ENCODE measurements at places on chromosomes 6 and 20.

- no peak for DNase-seq
Observed at GRCh38 chr20:37442547-37442946, 78.5 kb upstream of the NNAT start.

GRCh38 chr6:125789576-125790357 is 993 bp upstream of the NCOA7 start:
- peak; percentile 11 for DNase-seq

- no peak for DNase-seq
Observed at GRCh38 chr6:1767481-1768246, 157.9 kb downstream of the FOXC1 start.

- DNase-seq = no peak
Observed at GRCh38 chr20:13671916-13672378, 33.2 kb upstream of the TASP1 start.

- DNase-seq = no peak
Observed at GRCh38 chr20:10492844-10493243, 57.7 kb downstream of the SLX4IP start.

DNA sequence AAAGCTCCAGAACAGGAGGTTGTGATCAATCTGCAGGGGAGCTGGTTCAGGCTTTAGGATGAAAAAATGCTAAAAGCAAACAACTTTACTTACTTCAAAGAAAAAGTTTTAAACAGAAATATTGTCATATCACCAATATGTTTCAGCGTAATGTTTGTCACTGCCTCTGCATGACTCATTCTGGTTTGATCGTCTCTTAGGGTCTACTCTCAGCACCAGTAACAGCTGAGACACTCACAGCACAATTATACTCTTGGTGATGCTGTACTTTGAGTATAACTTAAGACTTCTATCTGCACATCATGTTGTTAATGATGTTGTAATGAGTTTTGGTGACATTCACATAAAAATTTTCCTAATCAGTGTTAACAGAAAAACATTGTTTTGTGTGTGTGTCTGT is 665.4 kb downstream of the EPM2A start:
- DNase-seq = no peak

DNA sequence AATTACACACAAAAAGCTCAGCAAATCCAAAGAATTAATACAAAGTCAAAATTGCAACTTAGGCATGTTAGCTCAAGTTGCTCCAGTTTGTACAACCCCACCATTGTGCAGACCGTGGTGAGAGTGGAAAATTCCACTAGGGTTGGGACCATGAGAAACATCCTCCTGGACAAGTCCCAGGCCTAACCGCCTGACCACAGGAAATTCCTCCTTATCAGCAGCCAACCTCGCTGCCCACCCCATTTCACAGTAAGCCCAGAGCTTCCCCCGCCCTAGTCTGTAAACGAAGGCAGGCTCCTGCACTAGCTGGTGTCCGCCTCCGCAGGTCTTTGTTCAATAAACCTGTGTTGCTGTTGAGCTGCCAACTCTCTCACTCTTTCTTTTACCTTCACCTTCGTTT is 1023.3 kb downstream of the EYS start:
- DNase-seq = no peak

DNA sequence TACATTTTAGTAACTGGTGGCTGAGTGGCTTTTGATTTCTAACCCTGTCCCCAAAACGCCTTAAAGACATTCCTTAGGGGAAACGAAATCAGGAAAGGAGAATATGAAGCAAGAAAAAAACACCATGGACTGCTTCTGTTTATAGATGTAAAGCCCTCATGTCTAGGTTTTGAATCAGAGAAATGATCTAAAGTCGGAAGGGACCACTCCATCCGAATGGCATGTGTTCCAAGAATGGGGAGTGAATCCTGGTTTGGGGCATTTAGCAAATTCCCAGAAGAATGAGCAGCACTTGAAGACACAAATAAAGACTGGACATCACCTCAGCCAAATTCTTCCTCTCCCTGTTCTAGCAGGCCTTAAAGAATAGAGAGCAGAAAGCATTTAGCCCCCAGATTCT is 65.6 kb downstream of the CAP2 start:
- no peak for DNase-seq

- no peak for DNase-seq
Observed at GRCh38 chr6:134999107-134999506, 49.2 kb upstream of the ALDH8A1 start.

DNA sequence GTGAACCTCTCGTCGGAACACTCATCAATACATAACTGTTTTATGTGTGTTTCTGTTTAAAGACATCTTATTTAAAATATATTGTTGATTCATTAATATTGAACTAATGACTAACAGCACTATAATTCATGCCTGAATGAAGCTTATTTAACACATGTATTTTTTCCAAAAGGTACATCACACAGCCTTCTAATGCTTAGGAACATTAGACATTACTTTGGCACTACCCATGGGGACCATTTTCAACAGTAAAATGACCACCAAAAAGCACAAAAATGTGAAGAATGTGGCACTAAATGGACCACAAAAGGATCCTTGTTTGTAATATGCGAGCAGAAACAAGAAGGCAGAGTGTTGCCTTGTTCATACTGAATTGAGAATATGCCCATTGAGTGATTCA is 109.2 kb downstream of the CEP57L1 start:
- DNase-seq = no peak

GRCh38 chr20:3081641-3082040 is 2.9 kb downstream of the AVP start:
- DNase-seq = no peak

DNA sequence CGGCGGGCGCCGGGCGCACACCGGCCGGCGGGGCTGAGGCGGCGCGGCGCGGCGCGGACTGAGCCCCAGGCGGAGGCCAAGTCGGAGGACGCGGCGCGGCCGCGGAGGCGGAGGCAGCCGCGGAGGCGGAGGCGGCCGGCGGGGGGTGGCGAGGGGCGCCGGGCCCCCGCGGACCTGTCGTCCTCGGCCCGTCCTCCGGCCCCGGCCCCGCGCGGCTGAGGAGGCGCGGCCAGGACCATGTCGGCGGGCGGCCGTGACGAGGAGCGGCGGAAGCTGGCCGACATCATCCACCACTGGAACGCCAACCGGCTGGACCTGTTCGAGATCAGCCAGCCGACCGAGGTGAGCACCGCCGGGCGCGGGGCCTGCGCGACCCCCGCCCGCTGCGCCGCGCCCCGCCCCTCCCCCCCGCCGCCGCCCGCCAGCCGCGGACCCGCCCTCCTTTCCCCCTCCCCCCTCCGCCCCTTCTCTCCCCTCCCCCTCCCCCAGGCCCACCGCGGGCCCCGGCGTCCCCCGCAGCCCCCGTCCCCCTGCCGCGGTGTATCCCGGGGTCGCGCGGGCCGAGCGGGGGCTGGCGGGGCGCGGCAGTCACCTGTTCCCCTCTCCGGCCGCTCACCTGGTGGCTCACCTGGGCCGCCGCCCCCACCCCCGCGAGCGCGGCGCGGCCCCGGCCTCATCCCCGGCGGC is at the start of gene AFDN:
Gene AFDN (plus strand): TSS at position 16 of the 687 bp plus-strand sequence. CDS start 222 bp downstream, at position 238.
- no peak for DNase-seq

- no peak for DNase-seq
Observed at GRCh38 chr6:141669141-141669540, 463.6 kb upstream of the GJE1 start.

GRCh38 chr20:53494753-53495152 is 98.9 kb downstream of the ZNF217 start:
- DNase-seq = no peak

DNA sequence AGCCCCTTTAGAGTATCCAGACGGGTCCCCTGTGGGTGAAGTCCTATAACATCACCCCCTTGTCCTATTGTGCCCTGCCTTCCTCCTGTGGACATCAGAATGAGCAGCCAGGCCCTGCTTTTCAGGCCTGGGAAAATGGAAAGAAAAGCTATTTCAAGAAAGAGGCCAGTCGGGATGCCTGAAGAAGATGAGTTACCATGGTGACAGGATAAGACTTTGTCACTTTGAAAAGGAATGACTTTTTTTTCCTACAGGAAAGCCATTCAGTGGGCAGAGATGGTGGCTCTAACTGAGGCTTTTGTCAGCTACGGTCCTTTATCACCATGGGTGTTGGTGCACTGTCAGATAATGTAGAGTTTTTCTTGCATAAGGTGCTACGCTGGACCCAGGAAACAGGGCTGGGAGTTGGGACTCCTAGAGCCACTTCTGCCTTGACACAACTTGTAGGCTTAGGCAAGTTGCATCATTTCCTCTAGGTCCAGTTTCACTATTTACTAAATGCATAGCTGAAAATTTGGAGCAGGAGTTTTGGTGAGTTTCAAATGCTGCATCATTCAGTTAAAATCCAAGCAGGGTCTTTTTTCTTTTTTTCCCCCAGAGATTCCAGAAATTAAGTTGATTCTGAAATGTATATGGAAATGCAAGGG is 293.6 kb upstream of the PRND start:
- no peak for DNase-seq

- DNase-seq = no peak
Observed at GRCh38 chr6:122069932-122070331, 329.5 kb upstream of the HSF2 start.

- no peak for DNase-seq
Observed at GRCh38 chr6:20168690-20169089, 43.6 kb downstream of the MBOAT1 start.

DNA sequence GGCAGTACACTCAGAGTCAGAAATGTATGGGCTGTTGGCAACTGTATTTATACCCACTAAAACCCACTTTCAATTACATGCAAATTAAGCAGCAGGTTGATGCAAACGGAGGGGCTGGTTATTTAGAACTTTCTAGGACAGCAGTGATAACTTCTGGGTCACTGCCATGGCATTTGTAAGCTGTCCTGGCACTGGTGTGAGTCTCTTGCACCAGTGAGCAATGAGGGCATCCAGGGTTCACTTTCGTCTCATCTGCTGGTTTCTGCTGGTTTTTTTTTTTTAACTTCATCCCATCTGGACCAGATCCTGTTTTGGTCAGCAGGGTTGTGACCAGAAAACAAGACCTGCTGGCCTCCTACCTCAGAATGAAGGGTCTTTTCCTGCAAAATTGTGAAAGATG is 49.2 kb downstream of the CDH26 start:
- DNase-seq = no peak

All from stimulated activated CD8-positive, alpha-beta memory T cell treated with anti-CD3 and anti-CD28 coated beads, Interleukin-12 subunit alpha, Interleukin-12 subunit beta, amount 100 ng/mL, for 4 hours (primary cell).